GM13977 (cell line): ENCODE measurements at places on chromosomes 7 and 10.

GRCh38 chr10:96038476-96039387, 4.7 kb upstream of the CCNJ start:
- DNase-seq = no peak

DNA sequence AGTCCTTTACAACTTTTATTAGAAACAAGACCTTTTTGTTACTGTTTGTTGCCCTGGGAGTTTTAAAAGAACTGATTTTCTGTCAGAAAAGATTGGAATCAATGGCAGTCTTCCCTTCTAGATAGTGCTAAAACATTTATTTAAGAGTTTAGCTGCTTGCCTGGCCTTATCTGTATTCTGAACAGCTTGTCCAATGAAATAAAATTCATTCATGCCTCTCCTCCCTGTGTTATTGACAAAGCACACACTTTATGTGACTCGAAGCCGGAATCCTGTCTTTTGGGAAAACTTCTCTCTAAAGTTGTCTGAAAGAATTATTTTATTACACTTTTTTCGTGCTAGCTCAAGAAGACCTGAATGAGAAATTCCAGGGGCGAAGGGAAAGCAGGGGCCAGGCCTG, 992.5 kb downstream of the TYW1 start:
- no peak for DNase-seq

DNA sequence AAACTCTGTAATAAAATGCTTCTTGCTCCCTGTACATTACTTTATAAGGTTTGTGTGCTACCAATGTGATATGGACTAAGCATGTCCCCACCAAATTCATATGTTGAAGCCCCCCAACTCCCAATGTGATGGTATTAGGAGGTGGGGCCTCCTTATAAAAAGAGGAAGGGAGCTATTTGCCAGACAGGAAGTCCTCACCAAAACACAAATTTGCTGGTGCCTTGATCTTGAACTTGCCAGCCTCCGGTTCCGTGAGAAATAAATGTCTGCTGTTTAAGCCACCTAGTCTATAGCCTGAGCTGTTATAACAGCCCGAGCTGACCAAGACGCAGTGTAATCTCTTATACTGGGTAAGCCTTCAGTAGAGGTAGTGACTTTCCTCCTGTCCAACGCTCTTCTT, 114.5 kb downstream of the INHBA start:
- DNase-seq = no peak

DNA sequence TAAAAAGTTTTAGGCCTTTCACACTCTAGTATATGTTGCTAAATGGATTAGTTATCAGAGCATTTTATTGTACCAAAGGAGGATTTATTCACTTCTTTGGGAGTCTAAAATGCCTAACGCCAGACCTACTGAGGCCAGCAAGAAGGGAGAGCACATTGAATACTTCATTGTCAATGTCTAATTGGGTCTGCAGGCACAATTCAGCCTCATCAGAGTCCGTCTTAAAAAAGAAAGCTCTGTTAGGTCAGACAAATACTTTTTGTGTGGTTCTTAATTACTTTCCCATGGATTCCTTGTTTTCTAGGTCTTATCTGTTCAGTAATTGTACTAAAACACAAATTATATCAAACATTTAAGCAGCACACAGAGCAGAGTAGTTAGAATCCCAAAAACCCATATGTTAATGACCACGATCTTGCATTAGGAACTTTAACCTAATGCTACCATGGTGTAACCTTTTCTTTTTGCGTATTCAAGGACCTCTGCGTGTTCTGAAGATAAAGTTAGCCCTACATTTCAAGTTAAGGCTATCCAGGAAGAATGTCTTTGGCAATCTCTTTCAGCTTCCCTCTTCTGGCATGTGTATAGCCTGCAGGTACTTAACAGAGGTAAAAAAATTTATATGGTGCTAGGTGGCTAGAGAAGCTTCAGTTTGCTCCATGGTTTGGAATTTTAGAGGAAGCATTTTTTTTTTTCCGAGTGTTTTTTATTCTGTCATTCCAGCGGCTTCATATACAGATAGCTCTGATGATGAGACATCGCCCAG, 45.7 kb upstream of the STRIP2 start:
- DNase-seq = no peak

GRCh38 chr10:89237849-89238248, 13.7 kb downstream of the LIPA start:
- DNase-seq = no peak

DNA sequence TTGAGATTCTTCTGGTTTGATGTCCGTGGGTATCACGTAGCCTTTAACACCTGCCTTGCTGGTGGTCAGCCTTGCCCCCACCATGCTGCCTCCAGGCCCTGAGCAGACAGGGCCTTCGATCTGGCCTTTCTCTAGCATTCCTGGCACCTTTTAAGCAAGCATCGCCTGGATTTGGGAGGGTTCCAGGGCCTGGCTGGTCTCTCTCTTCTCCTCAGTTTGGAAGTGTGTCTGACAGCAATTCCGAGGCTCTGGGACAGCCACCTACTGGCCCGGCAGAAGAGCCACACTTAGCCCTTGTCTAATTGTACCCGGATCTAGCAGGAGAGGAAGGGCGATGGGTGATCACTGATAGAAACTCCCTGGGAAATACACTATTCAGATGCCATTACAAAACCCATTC, 441.3 kb upstream of the MKI67 start:
- DNase-seq = no peak

DNA sequence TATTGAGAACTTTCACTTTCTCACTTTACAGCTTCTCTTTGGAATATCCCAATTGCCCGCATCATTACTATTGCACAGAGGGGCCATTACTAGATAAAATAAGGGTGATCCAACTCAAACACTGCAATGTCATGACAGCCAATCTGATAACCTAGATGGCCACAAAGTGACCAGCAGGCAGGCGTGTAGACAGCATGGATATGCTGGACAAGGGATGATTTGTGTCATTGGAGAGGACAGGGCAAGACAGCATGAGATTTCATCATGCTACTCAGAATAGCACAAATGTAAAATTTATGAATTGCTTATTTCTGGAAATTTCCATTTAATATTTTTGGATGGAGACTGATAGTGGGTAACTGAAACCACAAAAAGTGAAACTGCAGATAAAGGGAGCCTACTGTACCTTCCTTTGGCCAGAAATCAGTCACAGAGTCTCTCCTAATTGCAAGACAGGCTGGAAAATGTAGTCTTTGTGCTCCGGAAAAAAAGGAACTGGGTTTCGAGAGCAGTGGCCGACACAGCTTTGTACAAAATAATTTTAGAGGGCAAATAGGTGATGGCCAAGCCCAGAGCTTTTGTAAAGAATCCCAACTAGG, 6.1 kb upstream of the GSDME start:
- no peak for DNase-seq

DNA sequence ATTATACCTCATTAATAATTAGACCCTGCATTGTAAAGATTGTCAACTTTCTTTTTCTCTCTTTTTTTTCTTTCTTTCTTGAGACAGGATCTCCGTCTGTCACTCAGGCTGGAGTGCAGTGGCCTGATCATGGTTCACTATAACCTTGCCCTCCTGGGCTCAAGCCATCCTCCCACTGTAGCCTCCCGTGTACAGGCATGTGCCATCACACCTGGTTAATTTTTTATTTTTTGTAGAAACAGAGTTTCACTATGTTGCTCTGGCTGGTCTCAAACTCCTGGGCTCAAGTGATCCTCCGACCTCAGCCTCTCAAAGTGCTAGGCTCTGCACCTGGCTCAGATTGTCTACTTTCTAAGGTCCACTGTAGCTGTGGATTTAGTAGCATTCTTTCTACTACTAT, 50.7 kb downstream of the MDFIC start:
- DNase-seq = no peak

DNA sequence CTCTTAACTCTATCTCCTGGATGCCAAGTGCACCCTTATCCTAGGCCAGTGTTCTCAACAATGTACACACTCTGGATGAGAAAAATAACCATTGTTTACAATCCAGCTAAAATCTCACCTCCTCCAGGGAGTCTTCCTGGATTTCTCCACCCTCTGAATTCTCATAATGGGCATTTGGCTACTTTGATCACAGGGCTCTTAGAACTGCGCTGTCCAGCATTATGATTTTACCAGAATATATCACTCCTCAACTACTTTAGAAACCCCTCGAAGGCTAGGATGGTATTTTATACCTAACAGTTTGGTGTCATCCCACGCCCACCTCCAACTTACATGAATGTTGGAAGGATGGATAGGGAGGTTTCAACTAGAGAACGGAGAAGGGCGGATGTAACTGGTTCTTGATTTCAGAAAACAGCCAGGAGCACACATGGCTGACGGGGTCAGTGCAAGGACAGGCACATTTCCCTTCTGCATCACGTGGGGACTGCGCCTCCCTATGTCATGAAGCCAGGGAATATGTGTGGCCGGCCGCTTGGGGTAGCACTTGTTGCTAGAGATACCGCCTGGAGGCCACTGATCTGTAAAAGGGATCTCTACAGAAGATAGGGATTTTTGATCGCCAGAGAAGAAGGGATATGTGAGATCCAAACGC, 1.2 kb upstream of the ATP6V0E2 start:
- DNase-seq = peak; percentile 64

GRCh38 chr10:43067391-43068135, 9.3 kb upstream of the RET start:
- DNase-seq = no peak

DNA sequence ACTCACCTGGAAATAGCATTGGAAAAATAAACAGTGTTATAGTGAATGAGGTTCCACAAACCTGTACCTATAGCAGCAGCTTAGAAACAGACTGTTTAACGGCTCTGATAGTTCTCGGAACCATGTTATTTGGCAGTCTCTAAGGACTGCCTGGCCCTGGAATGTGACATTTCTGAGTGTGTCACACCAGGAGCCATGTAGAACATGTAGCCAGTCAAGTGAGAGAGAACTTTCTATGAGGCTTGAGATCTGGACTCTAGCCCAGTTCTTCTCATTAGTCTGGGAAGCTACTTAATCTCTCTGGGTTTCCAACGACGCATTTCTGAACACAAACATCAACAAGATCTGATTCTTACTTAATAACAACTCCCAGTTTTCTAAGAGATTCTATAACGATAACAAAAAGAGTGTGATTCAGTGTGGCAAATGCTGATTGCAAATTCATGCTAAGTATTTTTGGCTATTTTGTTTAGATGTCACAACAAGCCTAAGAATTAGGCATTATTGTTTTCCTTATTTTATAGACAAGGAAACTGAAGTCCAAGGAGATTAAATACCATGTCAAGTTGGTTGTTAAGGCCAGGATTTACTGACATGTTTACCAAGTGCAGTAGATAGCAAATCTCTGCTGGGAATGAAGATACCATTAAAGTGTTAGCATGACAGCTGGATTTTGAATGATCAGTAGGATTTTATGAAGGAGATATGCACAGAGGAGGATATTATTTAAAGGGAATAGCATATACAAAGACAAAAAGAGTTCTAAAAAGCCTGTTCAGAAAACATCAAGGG, 47.2 kb downstream of the APBB1IP start:
- no peak for DNase-seq

GRCh38 chr7:45999541-45999940, 78.5 kb upstream of the IGFBP3 start:
- DNase-seq = no peak

DNA sequence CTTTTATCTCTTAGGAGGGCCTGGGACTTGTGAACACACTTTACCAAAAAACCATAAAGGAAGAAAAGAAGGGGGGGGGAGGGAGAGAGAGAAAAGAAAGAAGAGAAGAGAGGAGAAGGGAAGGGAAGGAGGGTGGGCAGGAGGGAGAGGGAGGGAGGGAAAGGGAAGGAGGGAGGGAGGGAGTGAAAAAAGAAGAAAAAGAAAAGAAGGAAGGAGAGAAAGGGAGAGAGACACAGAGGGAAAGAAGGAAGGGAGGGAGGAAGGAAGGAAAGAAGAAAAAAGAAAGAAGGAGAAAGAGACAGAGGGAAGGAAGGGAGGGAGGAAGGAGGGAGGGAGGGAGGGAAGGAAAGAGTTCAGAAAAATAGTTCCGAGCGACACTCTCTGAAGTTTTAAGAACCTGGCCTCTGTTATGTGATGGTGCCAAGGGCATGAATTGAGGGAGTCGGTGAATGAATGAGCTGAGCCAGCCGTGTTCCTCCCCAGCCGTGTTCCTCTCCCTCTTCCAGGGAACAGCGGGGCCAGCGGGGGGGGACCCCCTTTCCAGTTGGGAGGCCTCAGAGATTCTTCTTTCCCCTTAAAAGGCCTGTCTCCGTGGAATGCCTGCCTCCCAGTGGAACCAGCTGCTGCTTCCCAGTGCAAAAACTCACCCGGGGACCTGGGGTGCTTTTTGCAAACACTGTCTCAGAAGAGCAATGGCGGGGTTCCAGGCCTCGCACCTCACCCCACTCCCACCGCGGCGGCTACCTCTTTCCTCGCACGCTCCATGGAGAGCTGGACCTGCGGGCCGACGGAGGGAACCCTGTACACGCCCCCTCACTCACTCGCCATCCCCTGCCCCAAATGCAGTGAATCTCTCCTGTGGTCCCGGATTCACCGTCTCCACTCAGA, 84.1 kb downstream of the FOXL3 start:
- DNase-seq = no peak

GRCh38 chr7:87038993-87039690, 20.3 kb downstream of the ELAPOR2 start:
- DNase-seq = no peak

- DNase-seq = no peak
These were observed 5.1 kb downstream of the PRLHR start for GRCh38 chr10:118590334-118590733.

- no peak for DNase-seq
These were observed 200.7 kb upstream of the ZMIZ1 start for GRCh38 chr10:78868048-78868447.

DNA sequence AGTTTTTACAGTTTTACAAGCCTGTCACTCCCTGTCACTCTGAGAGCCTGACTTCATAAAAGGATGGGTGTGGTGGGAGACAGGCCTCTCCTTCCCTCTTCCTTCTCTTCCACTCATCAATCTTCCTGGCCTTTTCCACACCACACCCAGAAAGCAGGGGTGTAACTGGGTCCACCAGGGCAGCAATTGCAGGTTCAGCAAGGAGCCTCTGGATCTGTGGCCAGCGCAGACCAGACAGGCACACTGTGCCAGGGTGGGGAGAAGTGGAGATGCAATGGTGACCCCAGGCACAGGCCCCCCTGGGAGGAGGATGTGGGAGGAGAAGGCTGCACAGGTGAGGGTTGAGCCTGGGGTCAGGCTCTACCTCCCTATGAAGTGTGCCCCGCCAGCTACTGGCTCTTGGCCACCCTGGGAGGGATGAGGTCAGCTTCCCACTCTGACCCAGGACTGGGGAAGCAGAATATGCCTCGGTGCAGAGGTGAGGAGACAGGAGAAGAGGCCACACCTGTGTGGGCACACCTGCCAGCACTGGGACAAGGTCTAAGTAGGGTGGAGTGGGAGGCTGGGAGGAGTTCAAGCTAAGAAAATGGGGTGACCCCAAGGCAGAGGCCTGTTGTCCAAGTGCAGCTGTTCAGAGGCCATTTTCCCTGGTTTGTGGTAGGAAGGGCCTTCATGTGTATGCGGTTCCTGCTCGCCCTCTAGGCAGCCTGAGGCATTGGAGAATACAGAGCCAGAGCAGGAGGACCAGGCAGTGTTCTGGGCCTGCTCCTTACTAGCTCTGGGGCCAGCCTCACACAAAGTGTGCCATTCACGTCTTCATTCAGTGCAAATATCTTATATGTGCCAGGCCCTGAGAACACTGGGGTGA, 20.2 kb upstream of the TMEM72 start:
- DNase-seq = no peak

GRCh38 chr7:79930604-79931003, 204.0 kb upstream of the GNAI1 start:
- DNase-seq = no peak
